ENCODE measurements at places on chromosomes 1 and 21.

DNA sequence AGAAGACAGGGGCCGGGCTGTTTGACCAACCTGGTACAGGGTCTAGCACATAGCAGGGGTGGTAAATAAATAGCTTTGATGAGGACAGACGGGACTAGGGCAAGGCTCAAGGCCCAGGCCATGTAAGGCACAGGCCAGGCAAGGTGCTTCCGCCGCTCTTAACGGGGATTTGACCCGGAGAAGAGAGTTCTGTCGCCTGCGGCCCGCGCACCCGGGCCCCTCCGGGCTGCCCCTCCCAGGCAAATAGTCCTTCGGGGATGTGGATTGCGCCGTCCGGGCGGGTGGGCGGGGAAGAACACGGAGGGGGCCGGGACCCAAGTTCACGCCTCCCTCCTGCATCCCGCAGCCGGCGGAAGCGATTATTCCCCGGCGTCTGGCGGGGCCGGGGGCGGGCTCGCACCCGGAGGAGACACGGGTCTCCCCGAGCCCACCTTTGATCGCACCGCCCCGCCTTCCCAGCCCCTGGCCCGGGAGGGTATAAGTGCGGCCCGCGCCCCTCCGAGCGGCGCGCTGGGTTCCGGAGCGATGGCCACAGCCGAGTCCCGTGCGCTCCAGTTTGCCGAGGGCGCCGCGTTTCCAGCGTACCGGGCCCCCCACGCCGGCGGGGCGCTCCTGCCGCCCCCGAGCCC lies at the start of gene MIXL1:
MIXL1 (plus strand) TSS at position 508 of the 629 bp plus-strand sequence; CDS start at position 526, 18 bp downstream.
- no peak within 1 kb of the TSS for H3K4me3 ChIP-seq
- no peaks in the 10 kb centered on the region for H3K36me3 ChIP-seq
- no peaks in the 10 kb centered on the region for H3K27me3 ChIP-seq
- DNase-seq, result no peak
- H3K4me1 ChIP-seq, result no peaks in the 10 kb centered on the region

DNA sequence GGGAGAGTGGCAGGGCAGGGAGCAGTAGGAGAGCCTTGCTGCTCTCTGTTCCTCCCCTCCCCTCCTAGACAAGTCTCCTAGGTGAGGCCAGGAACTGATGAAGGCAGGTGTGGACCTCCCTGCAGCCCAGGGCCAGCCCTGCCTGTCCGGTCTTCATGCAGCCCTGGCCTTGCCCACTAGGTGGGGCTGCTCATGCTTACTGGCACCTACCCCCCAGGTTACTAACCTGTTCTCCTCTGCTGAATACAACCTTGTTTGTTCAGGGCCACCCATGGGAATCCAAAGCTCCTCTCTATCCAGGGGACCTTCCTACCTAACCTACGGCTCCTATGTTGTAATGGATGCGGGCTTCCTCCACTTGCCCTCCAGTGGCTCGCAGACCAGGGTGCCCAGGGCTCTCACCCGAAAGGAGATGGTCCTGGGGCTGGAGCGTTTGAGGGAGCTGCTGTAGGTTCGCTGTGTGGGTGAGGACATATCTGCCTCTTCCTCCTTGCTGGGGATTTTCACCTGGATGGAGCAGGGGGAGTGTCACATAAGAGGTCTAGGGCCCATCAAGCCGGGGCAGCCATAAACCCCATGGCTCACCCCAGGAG lies 7.9 kb upstream of the TNNT2 start:
- H3K4me3 ChIP-seq, result no peak overlapping the region
- DNase-seq, result peak; percentile 80
- H3K27ac ChIP-seq, result no peak overlapping the region
- H3K27me3 ChIP-seq, result no peaks in the 10 kb centered on the region
- peaks cover 19% of the 10 kb centered on the region for H3K4me1 ChIP-seq

DNA sequence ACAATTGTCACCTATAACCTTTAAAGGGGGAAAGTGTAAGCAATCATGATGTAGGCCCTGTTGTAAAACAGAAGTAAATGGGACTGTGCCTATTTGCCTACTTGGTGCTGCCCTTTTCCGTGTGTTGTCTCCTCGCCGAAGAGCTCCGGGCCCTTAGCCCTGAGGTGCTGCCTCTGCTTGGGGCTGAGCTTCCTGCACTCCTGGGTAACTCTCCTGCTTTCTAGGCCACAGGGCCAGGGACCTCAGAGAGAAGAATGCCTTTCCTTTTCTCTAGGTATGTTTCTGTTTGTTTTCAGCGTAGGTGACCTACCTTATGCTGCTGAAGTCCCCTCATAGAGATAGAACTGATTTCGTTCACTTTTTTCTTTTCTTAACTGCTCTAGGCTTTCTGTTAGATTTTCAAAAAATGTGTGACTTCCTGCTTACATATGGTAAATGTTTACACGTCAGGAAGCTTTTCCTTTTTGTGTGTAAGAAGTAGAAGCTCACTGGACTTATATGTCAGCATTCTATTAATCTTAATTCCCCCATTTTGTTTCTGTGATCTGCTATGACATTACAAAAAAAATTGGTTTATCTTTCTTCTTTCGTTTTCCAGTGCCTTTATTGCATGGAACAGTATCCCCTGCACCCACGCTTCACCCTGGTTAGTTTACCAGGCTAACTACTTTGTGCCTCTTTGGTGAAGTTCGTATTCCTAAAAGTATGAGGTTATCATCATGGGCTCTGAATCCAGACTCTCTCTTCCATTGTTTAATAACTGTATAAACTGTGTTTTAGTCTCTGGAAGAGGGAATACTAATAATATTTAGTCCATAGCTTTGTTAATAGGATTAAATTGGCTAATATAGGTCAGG lies 61.7 kb downstream of the ITSN1 start:
- no peak overlapping the region for H3K4me3 ChIP-seq
- H3K4me1 ChIP-seq, result no peaks in the 10 kb centered on the region
- H3K36me3 ChIP-seq, result no peaks in the 10 kb centered on the region
- no peak for DNase-seq

DNA sequence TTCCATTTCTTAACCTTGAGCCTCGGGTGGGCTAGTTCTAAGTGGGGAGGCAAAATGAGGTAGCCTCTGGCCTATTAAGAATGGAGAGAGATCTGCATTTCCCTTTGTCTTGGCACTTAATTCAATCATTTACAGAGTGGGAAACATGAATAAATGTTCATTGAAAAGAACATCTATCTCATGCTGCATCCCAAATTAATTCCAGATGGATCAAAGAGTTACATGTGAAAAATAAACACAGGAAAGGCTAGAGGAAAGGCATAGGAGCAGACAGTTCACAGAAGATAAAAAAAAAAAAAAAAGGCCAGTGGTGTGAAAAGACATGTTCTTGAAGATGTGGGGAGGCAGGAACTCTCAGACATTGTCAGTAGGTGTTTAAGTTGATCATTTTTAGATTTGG lies 35.7 kb upstream of the EPS8L3 start:
- no peak for DNase-seq
- no peak overlapping the region for H3K27ac ChIP-seq
- H3K4me3 ChIP-seq, result no peak overlapping the region
- H3K36me3 ChIP-seq, result no peaks in the 10 kb centered on the region
- no peaks in the 10 kb centered on the region for H3K27me3 ChIP-seq
- peaks cover 9% of the 10 kb centered on the region for H3K4me1 ChIP-seq

GRCh38 chr1:183002267-183002666 lies 21.0 kb upstream of the LAMC1 start:
- no peak for DNase-seq
- peaks cover 7% of the 10 kb centered on the region for H3K4me1 ChIP-seq
- no peak overlapping the region for H3K4me3 ChIP-seq
- no peaks in the 10 kb centered on the region for H3K27me3 ChIP-seq

Data from MCF 10A (cell line).